ENCODE measurements at places on chromosomes 11 and 22.

- no peak for DNase-seq
Observed at GRCh38 chr11:45319077-45319476, 32.9 kb upstream of the SYT13 start.

DNA sequence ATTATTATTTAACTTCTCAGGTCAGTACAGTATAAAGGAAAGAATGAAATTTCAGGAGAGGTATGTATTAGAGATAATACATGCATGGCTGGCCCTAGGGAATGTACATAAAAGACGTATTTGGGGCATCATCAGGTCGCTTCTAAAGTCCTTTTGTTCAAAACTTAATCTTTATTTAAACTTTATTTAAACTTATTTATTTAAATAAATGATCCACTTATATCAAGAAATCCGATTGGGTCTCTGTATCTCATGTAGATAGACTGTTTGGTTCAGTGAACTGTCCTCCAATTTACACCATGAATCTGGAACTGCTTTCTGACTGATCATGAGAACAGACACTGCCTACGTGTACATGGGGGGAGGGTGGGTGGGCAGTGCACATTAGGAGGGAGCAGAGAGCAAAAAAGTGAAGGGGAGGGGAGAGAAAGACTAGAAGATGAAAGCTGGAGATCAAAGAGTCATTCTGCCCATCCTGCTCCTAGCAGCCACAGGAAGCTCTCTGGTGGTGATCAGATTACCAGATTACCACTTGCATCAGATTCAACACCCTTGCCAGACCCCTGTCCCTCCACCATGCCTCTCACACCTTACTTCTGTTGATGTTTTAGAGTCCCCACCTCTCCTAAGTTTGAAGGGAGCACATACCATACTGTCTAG is 92.1 kb upstream of the MTMR2 start:
- DNase-seq: no peak

DNA sequence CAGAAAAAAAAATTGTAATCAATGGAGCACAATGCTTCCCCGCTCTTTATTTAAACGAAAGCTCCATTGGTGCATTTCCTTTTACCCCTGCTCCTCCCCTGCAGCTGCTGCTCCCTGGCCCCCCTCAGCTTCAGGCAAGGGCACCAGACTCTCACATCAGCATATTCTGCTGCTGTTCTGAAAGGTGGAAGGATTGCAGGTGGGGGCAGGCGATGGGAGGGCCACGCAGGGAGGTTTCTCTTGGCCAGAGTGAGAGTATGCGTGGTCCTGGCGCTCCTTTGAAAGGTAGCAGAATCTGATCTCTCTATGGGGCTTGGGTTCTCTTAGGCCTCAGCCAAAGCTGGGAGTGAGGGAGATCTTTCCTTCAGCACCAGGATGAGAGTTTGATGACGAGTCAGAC is 240.9 kb upstream of the CADM1 start:
- no peak for DNase-seq

DNA sequence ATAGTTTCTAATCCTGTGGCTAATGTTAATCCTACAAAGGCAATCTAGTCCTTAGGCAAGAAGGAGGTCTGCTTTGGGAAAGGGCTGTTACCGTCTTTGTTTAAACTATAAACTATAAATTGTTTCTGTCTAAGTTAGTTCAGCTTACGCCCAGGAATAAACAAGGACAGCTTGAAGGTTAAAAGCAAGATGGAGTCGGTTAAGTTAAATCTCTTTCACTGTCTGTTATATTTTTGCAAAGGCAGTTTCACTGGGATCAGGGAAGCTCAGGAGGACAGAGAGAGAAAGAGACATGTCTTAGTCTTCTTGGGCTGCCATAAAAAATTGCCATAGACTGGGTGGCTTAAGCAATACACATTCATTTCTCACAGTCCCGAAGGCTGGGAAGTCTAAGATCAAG is 27.6 kb upstream of the CEP295 start:
- DNase-seq: no peak

DNA sequence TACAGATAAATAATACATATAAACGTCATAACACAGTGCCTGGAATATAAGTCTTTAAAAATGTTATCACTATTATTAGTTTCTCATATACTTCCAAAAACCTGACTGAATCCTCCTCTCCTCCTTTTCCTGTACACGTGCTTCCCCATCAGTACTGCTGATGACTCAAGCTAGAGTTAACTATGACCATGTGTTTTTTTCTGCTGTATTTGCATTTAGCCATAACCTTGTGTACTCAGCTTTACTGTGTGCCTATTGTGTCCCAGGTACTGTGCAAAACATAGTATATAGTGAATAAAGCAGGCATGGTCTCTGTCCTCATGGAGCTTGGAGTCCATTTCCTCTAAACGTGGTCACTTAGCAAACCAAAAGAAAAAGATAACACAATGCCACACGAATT is 56.5 kb upstream of the ARHGAP32 start:
- DNase-seq: no peak
